ENCODE measurements at places on chromosomes 11 and 22.

DNA sequence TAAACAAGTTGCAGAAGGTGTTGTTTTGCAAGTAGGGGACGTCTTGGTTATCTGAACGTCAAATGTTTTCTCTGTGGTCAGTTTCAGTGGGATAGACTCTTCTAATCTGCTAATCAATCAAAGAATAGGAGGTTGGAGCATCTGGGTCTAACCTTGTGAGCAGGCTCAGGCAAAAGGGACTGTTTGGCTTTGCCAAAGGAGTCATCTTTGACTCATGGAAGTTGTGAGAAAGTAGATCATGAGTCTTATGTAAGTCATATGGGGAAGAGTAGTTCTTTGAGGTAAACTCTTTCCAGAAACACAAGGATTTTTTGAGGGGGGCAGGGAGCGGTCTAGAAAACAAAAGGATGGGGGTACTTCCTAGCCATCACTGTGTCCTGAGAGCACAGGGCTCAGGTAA is 27.1 kb upstream of the TOP3B start:
- no peak for DNase-seq

GRCh38 chr11:16902781-16903378 is 111.3 kb downstream of the PLEKHA7 start:
- no peak for DNase-seq

- DNase-seq = no peak
Observed at GRCh38 chr11:78567209-78567608, 7.5 kb downstream of the NARS2 start.

DNA sequence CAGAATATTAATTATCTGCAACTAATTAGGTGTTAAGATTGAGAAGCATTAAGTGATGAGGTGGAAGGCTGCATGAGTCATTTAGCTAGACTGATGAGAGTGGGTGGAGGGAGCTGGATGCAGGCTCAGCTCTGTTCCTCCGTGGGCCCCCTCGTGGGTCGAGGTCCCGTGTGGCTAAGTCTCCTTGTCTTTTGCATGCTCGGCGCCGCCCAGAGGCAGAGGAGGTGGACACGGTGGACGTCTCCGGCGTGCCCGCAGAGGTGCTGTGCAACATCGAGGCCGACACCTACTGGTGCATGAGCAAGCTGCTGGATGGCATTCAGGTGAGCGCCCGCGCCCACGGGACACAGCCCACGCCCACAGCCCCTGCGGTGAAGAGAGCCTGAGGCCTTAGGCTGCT is 211.6 kb downstream of the TBC1D22A start:
- no peak for DNase-seq

- DNase-seq = no peak
Observed at GRCh38 chr22:29265929-29266328, 1.9 kb downstream of the RHBDD3 start.

DNA sequence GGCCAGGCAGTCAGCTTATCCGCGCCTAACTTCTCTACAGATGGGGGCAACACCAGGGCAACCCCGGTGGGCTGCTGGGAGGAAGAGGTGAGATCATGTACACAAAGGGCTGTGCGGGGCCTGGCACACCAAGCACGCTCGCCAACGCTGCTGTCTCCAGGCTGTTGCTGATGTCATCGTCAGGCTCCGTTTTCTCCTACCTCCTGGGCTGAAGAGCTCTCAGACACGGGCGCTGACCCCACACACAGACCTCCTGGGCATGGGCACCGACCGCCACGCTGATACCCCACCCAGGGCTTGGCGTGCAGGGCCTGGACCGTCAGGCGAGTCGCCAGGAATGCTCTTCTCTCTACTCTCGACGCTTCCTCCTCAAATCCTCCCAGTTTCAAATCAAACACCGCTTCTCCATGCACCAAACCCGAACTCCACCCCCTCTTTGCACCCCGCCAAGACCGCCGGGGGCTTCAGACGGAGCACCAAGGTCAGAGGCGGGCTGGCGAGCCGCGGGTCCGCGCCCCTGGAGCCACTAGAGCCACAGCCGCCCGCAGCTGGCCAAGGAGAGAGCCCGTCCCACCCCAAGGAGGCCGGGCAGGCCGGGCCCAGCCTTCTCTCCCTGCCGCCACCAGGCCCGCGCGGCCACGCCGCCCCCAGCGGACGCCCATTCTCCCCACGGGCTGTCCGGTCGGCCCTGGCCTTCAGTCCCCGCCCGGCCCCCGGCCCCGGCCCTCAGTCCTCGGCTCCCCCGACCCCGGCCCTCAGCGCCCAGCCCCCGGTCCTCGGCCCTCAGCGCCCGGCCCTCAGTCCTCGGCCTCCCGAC is 772 bp downstream of the SBF1 start:
- DNase-seq = no peak

- DNase-seq = no peak
Observed at GRCh38 chr11:44972746-44973435, 22.2 kb upstream of the TP53I11 start.

DNA sequence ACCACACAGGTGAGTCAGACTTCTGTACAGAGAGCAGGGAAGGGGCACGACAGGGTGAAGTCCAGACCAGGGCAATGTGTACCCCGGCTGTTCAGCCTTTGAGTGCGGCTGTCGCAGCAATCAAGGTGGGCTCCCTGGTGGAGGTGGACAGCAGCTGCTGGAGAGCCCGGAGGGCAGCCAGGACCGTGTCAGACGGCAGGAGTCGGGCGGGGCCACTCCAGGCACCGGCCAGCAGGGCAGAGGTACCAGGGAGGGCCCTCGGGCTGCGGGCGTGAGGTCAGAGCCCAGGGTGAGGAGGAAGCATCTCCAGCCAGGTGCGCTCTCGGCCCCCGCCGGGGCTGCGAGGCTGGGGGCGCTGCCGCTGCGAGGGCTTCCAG is 802 bp upstream of the PIM3 start:
- DNase-seq = no peak

- peak; percentile 46 for DNase-seq
Observed at GRCh38 chr11:34044664-34045485, 6.7 kb upstream of the CAPRIN1 start.

GRCh38 chr11:8085011-8085645 is 4.1 kb downstream of the TUB start:
- DNase-seq = no peak

DNA sequence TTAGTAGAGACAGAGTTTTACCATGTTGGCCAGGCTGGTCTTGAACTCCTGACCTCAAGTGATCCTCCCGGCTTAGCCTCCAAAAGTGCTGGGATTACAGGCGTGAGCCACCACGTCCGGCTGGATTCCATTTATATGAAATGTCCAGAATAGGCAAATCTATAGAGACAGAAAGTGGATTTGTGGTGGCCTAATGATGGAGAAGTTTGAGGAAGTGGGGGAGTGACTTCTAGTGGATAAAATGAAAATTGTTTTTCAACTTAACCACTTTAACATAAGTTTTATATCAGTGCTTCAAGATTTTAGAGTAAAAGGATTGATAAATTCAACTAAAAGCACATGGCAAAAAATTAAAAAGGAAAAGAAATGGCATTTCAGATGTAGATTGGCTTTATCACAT is 66.2 kb downstream of the HIPK3 start:
- no peak for DNase-seq

GRCh38 chr22:37211075-37211865 is 1.0 kb downstream of the SSTR3 start:
- DNase-seq = no peak

Data from CD4-positive, alpha-beta T cell treated with Interleukin-4 for 1 hour (primary cell).